Keratinocyte (primary cell): ENCODE measurements at places on chromosomes 3 and 15.

- no peak for DNase-seq
Observed at GRCh38 chr3:188049606-188050530, 104.1 kb upstream of the LPP start.

- no peak for DNase-seq
Observed at GRCh38 chr15:47095833-47096232, 621.5 kb upstream of the SEMA6D start.

GRCh38 chr15:92462424-92463125 is 68.9 kb downstream of the ST8SIA2 start:
- no peak for DNase-seq

DNA sequence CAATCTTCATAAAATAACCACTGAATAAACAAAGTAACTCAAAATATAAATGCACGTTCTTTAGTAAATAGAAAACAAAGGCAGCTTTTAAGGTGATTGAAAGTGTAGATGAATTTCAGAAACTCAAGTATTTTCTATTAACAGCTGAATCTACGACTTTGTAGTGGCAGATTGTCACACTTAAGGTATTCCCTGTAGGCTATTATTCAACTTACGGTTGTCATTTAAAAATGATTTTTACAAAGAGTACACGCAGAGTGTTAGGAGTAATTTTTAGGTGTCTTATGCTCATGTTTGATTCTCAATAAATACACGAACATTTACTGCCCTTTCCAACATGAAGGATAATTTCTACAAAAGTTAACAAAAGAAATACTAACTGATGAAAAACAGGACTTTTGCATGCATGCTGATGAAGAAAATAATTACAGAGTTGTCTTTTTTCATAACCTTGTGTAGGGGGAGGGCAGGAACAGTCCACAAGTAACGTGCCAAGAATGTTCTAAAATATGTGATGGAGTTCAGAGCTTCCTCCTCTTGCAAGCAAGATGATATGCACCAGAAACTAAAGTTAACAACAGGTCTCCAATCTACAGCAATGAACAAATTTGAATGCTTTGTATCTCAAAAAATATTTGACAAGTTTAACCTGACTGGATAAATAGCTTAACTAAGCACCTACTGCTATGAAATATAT is 16.7 kb downstream of the DCBLD2 start:
- DNase-seq = no peak

DNA sequence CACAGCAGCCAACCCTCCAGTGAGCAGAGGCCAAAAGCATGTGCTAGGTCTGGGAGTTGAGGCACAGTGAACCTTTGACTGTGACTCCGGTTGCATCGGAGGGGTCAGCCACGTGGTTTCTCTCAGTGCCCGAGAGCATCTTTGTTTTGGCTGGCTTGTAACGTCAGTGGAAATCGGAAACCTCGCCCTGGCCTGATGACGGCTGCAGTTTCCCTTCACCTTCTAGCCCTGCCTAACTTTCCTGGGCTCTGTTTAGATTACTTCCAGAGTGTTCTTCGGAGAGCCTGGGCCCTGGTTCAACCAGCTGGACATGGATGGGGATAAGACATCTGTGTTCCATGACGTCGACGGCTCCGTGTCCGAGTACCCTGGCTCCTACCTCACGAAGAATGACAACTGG is 56.6 kb downstream of the MESD start:
- DNase-seq = no peak

DNA sequence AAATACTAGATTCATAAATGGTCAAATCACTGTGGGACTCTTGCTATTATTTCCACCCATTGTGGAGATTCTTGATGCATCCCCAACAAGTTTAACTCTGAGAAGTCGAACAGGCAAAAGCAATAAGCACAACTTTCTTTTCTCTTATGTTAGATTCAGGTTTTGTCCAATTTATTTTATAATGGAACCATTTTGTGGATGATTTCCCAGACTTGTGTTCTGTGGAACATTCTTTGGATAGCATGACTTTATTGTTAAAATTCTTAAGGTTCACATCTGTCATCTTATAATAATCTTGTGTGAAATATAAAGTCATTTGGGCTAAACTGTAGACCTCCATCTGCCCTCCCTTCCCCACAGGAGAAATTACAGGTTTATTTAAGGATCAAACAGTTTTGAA is 213.7 kb downstream of the LPP start:
- no peak for DNase-seq

DNA sequence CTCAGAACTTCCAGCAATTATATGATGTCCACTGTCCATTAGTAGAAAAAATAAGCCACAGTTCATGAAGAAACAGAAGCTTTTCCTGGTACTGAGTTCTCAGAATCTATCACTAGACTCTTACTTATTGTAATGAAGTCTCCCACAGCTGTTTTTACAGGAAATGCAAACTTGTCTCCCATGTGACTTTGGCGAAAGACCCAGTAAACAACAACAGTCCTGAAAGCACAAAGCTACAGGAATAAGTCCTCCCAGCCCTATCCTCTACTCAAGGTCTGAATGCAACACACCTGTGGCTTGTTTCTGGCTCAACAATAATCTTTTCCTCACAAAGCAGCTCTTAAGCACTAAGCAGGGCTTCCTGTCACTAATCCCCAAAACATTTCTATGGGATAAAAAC is 55.9 kb downstream of the EOMES start:
- DNase-seq = no peak

DNA sequence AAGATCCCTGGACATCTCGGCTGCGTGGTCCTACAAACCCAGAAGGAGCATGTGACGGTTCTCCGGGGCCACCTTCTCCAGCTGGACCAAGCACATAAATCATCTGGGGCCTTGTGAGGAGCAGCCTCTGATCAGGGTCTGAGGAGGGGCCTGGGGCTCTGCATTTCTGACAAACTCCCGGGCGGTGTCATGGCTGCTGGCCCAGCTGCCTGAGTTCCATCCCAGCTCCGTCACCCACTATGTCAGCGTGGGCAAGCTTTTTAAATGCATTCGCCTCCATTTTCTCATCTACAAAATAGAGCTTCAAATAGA is 126.3 kb upstream of the MEF2A start:
- no peak for DNase-seq
